ENCODE measurements at places on chromosomes 3 and 15.

DNA sequence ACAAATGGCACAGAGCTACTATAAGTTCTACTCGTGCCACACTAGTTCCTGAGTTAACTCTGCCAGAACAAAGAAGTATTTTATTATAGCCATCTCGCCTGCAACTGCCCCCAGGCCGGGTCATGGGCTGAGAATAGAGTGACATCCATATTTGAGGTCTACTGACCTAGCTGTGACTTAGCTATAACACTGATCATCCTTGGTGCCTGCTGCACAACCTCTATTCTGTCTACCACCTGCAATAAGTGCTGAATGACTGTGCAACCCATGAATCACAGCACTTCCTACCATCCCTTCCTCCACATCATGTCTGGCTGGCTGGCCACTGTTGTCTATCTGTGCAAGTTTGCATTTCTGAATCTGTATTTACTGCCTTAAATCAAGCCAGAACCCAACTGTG lies 506.5 kb upstream of the TBL1XR1 start:
- no peak for DNase-seq

- no peak for DNase-seq
Observed at GRCh38 chr3:47541583-47542108, 28.1 kb upstream of the ELP6 start.

DNA sequence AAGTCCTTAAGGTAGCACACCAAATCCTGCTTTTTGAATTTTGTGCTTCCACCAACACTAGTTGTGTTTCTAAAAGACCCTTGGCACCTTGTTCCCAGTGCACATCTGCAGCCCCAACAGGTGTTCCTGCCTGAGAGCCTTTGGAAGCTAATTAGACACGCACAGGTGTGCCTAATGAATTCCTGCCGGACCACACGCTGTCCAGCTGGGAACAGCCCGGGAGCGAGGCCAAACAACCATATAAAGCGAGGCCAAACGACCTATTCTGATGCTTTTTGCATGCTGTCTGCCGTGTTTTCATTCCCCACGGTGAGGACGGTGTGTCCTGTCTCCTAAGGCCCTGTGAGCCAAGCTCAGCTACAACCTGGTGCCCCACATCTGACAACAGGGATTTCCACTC lies 99.5 kb downstream of the ATG7 start:
- DNase-seq: no peak

DNA sequence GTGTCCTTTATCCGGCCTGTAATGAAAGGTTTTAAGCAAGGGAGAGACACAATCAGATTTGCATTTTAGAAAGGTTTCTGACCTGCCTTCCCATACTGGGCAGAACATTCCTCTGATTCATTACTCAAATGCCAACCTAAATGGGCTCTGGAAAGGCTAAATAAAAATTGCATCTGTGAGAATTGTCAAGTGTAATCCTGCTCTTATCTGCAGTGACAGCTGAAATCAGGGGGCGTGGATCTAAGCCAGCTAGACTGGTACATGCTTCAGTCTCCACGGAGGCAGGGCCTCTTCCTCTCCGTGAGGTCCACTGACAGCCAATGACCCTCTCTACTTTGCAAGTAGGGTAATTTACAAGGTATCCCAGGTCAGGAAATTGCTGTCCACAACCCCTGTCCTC lies 32.5 kb upstream of the MINAR1 start:
- no peak for DNase-seq

DNA sequence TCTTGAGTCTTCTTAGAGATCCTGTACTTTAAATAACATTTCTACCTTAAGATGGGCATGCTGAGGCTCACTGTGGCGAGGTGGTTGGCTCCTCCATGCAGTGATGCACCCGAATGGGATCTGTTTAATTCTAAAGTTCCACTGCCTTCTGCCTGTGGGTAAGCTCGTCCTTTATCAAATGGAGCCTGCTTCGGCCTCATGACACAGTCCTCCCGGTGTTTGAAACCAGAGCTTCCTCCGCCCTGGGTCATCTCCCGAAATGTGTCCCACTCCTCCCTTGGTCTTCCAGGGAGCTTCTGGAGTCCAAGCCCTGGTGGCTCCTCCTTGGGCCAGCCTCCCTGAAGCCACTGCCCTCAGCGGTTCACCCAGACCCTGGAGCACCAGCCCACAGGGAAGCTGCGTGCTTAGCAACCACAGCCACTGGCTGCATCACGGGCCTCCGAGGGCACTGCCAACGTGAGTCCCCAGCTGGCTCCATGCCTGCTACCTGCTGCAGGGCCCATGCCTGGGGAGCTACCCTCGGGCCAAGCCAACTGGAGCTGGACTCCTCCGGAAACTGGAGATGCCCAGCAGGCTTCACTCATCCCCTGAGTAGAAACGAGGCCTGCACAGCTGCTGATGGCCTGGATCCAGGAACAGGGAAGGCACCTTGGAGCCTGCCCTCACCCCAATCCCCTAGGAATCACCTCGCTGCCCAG lies 3.3 kb downstream of the RHCG start:
- DNase-seq: no peak

GRCh38 chr3:127608362-127608718 lies 10.1 kb downstream of the MCM2 start:
- no peak for DNase-seq
